Body of pancreas (tissue), 4 donors: ENCODE measurements at places on chromosomes 16 and 17. TPM values are rescaled to one million over a fixed set of nuclear protein-coding genes. Genes with fewer than 3 reads are reported as not detected.
A peak's percentile ranks its signal among the peaks of the same experiment; 100 is the strongest.

USH1G gene
- not detected for total RNA-seq

OR3A3 gene
- not detected for total RNA-seq

RAB26 gene
- 25.4 TPM for total RNA-seq

DNA sequence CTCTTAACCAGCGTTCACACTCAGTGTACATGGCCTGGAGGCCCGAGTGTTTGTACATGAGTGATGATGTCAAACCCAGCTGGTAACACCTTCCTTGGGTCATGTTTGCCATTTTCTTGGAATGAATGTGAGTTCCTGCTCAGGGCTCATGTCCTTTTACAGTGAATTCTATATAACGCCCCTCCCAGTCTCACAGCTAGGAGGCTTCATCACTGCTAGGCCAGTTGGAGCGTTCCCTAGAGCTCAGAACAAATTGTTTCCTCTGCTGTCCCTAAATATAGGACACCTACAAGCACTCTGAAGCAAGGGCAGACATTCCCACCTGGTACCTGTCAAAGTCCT lies 5.5 kb downstream of the TIMM22 start:
- no peak for DNase-seq

GRCh38 chr17:57035971-57036481 lies 49.0 kb upstream of the AKAP1 start:
- DNase-seq = peak; percentile 79

DNA sequence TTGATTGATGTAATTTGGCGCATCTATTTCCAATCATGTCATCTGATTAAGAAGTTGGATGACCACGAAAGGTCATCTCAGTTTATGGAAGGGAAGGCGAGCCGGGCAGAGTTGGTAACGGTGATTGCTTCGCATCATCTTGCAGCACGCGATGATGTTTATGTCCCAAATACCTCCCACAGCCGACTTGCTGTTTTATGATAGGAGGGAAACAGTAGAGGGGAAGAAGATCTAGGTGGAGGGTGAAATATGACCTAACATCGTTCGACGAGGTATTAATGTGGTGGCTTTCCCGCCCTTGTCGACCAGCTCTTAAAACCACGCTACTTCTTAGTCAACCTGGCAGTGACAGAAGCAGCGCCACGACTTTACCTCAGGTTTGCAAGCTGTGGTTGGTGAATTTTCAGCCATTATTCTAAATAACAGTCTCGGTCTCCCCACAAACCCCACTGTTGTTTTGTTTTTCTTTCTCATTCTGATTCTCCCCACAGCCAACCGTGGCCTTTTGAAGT lies 805 bp upstream of the TANC2 start:
- no peak for DNase-seq

GRCh38 chr17:37318931-37319594 lies 56.7 kb upstream of the C17orf78 start:
- DNase-seq = no peak

DNA sequence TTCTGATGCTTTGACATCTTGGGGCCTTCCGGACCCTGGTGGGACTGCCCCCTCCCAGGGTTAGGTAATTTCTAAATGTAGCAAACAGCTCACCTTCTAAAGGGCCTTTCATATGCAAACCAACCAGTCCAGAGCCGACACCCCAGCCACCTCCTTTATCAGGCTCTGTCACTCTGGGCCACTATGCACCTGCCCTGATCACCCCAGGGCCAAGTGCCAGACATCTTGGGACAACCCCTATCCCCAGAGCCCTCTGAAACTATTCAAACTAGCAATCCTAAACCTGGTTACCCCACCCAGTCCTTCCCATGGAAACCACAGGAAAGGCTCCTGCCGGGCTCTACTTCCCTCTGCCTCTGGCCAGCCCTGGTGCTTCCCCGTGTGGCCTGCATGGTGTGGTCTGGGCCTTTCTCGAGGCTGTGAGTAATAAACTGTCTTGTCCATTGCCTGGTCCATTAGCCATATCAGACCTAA lies 91.2 kb upstream of the TNRC6C start:
- DNase-seq = no peak

GRCh38 chr17:63331301-63332061 lies 114.6 kb downstream of the CYB561 start:
- DNase-seq = no peak

GRCh38 chr17:58535431-58535830 lies 21.0 kb upstream of the MTMR4 start:
- no peak for DNase-seq
